Stimulated activated CD8-positive, alpha-beta memory T cell treated with anti-CD3 and anti-CD28 coated beads, Interleukin-2, amount 100 ng/mL, for 48 hours (primary cell): ENCODE measurements at places on chromosomes 11 and 22.

DNA sequence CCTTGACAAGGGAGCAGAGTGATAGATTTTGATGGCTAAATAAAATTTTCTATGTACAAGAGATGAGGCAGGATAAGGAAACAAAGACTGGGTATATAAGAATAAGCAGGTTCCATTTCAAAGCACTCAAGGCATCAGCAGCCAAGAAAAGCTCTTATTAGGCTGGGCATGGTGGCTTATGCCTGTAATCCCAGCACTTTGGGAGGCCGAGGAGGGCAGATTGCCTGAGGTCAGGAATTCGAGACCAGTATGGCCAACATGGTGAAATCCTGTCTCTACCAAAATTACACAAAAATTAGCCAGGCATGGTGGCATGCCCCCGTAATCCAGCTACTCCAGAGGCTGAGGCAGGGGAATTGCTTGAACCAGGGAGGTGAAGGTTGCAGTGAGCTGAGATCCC lies 563.4 kb upstream of the CCDC179 start:
- no peak for DNase-seq

GRCh38 chr11:7032692-7033091 lies 12.4 kb downstream of the NLRP14 start:
- DNase-seq, result no peak

DNA sequence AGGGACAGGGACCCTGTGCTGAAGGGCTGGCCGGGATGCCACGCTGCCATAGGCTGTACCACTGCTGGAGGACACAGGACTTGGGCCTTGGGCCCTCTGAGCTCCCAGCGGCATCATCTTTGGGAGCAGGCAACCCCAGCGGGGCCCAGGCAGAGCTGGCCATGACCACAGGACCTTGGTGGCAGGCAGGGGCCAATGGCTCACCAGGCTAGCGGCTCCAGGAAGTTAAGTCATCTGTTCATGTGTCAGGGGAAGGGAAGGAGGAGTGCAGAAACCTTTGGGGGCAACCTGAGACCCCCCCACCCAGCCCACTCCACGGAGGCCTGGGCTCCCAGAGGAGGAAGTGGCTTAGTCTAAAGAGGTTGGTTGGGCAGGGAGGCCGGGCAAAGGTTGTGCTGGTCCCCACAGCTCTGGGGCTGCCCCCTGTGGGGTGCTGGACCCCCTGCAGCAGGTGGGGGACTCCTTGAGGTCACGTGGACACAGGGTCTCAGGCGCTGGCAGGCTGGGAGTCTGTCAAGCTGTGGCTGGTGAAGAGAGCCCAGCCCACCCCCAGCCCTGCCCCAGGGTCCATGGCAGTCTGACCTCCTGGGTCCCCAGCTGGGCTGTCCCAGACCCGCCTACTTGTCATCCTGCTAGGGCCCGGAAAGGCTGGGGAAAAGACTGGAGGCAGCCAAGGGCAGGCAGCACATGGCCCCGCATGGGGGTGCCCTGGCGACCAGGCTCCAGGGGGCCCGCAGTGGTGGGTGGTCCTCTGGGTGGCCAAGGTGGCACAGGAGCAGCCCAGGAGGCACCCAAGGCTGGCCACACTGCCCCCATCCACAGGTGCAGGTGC lies 184.3 kb downstream of the IGLL1 start:
- no peak for DNase-seq

- no peak for DNase-seq
Observed at GRCh38 chr11:75910426-75911145, 95.6 kb downstream of the UVRAG start.

DNA sequence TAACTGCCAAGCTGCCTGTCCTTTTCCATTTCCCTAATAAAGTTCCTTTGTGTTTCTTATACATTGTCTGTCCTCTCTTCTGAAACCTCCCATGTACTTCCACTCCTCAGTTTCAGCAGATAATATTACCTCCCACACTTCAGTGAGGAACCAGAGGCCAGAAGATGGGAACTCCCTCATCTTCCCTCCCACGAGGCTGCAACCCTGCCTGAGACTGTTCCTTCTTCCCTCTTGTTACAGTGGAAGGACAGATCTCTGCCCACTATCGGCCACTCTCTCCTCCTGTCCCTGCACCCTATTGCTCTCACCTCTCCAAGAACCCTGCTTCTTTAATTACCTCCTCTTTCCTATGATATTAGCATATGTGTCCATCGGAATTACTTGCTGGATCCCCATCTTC lies 38.1 kb upstream of the SWAP70 start:
- no peak for DNase-seq

DNA sequence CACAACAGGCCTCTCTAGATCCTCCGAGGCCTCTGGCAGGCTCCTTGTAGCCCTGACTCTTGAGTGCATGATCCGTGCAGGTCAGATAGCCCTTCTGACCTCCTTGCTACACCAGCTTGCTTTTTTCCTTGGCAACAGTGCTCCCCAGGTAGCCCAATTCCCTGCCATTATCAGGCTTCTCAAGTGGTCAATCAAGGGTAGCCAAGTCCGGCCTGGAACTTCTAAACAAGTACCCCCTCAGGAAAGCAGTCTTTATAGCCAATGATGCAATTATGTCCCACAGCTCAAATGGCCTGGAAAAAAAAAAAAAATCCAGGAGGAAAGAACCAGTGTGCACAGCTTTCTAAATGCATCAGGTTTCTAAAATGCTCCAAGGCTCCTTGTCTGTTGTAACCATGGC lies 59.8 kb downstream of the TENM4 start:
- DNase-seq, result no peak

- DNase-seq, result no peak
Observed at GRCh38 chr11:94120946-94121345, 7.7 kb upstream of the PANX1 start.

GRCh38 chr11:114440121-114440860 lies 1.0 kb downstream of the REXO2 start:
- DNase-seq, result no peak

GRCh38 chr11:119529936-119530335 lies 107.0 kb upstream of the THY1 start:
- DNase-seq, result no peak

DNA sequence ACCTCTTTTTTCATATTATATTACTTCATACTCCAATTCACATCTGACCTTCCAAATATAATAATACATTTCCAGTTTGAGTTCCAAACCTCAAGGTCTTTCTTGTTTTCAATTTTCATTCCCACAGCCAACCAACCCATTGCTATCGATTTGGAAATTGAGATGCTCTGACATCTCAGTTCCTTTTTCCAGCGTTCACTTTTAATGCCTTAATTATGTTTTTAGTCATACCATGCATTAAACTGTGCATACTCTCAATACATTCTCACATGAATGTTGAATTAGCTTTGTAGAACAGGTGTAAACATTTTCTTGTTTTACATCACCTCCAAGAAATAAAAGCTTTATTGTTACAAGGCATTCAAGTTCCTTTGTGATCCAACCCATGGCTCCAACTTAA lies 294.2 kb upstream of the ANO3 start:
- DNase-seq, result no peak

DNA sequence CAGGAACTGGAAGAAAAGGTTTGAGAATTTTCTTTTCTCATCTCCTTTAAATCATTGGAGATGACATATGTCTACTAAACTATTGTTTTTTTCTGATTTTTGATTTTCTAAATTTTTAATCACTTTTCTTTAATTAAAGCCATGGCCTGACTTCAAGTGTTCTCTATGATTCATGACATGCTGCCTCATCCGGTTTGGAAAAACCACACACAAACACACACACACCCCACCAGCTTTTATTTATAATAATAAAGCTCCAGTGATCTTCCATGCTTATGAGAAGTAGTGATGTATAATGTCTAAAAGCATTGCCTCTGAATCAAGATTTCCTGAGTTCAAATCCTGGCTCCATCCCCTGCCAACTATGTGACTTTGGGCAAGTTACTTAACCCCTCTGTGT lies 179.2 kb downstream of the SPON1 start:
- DNase-seq, result no peak

GRCh38 chr11:67057205-67057672 lies 592 bp downstream of the RHOD start:
- no peak for DNase-seq

DNA sequence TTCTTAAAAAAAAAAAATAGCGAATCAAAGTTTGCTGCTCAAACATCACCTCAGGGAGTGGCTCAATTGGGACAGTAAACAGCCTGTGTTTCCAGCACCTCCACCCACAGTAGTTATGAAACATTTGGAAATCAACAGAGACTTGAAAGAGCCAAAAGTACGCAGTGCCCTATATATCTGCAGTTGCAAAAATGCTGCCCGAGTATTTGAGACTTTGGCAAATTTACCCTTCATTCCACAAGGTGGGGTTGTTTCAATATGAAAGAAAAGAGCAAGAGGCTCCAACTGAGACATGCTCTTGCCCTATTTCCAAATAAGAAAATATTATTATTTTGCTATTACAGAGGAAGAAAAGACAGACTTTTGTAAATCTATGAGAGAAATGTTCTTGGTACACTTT lies 851.1 kb upstream of the RAG2 start:
- no peak for DNase-seq

DNA sequence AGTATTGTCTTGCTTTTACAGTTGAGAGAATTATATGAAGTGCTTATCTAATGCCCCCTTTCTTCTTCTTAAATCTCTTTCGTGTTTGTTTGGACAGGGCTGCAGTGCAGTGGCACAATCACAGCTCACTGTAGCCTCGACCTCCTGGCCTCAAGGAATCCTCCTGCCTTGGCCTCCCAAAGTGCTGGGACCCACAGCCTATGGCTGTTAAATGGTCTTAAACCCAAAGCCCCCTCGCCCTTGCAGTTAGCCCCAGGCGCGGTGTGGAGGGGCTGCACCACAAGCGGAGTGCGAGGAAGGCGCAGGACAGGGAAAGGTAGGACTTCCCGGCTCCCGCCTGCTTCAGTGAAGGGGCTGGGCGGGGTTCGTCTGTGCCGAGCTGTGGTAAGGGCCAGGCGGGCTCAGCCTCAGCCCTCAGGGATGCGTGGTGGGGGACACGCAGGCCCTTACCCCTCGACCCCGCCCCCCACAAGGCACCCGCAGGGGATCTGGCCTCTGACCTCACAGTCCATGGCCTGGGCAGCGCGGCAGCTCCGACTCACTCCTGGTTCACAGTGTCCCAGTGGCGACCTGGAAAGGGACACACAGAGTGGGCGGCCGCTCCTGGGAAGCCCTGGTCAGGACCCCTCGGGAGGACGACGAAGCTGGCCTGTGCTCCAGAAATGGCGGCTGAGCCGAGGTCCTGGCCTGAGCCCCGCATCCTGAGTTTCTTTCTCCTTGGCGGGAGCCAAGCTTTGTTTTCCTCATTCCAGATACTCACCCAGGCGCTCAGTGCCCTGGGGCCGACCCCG lies 24.5 kb downstream of the BID start:
- DNase-seq, result no peak

DNA sequence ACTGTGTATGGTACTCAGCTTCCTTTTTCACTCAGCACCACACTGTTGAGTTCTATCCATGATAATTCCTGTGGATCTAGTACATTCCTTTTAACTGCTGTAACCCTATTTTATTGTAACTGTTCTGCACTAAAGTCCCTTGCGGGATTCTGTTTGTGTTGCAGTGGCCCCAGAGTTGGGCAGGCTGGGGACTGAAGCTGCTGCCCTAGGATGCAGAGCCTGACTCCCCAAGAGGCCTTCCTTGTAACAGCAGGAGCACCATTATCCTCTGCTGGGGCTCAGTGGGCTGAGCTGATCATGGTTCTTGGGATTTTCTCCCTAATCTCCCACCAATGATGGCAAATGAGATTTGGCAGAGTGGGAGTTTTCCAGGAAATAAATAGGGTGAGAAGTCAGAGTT lies 77.7 kb downstream of the CABIN1 start:
- no peak for DNase-seq

GRCh38 chr11:128022007-128022368 lies 565.4 kb downstream of the ETS1 start:
- no peak for DNase-seq

- no peak for DNase-seq
Observed at GRCh38 chr22:19957445-19957844, 15.8 kb upstream of the TXNRD2 start.

DNA sequence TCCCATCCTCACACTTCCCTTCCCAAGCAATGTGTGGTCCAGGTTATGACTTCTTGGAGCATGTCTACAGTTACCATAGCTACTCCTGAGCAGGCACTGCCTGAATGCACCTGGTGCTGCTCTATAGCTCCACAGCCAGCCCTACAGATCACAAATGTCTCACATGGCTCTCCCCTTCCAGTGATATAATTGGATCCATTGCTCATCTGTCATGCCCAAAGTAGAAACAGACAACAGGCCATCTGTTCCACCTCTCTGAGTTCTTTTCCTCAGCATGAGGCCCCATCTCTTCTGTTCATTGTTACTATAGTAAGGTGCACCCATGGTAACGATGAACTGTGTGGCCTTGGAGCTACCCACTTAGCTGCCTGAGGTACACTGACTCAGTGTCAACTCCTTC lies 320.3 kb upstream of the ZC3H12C start:
- no peak for DNase-seq

DNA sequence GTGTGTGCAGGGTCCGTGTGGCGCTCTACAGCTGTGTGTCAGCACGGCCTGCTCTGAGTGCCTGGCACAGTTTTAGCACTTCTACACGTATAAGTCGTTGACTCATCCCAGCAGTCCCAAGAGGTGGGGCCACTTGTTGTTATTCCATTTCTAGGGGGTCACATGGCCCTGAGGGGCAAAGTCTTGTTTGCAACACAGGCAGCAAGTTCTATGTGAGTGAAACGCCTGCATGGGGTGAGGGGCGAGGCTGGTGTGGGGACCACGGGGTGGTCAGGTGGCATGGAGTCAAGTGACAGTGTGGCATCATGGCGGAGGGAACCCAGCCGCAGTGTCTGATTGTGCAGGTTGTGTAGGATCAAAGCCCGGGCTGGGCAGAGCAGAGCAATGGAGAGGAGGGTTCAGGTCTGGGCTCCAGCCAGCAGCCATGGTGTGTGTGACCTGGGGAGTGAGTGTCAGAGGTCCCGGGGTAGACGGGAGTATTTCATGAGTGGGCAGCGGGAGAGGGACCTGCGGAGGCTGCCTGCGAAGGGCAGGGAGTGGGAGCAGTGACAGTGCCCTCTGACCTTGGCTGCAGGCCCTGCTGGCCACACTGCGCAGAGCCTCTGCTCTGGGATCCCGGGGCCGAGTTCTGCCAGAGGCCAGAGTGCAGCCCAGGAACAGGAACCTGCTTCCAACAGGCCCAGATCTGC lies 27.9 kb downstream of the SHANK3 start:
- no peak for DNase-seq

GRCh38 chr11:118895093-118896039 lies 11.7 kb downstream of the CXCR5 start:
- DNase-seq, result no peak

GRCh38 chr11:125583496-125583895 lies 9.2 kb upstream of the STT3A start:
- DNase-seq, result no peak

- no peak for DNase-seq
Observed at GRCh38 chr11:30902929-30903328, 316.8 kb upstream of the MPPED2 start.

- no peak for DNase-seq
Observed at GRCh38 chr22:46862418-46863324, 100.2 kb downstream of the TBC1D22A start.
